Fibroblast of skin of scalp (primary cell): ENCODE measurements at places on chromosomes 11 and 22.

DNA sequence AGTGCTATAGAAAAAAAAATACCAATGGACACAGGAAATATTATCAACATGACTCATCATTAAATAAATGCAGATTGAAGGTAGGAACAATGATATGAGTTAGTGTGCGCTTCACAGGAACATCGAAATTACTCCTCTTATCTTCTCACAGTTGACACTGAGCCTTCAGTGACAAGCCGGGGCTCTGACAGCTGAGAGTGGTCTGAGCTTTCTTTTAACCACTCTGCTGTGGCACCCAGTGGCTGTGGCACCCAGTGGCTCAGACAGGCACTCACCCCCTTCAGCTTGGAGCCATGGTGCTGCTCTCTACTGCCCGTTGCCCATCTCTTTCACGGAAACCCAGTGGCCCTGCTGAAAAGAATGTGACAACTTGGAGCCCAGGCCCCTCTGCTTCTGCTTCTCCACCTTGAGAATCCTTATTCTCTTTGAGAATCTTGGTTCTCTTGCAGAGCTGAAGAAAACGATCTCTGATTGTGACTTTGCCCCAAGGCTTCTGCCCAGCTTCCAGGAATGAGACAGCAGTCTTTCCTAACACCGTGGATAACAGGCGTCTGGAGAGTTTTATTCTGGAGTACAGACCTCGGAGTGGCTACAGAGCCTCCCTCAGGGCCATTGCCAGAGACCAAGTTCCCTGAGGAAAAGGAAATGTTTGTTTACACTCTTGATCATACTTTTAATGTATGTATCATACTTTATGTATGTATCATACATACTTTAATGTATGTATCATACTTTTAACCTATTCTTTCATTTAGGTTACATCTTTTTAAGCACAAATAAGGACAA, 37.1 kb upstream of the OR8B8 start:
- DNase-seq = peak; percentile 86

DNA sequence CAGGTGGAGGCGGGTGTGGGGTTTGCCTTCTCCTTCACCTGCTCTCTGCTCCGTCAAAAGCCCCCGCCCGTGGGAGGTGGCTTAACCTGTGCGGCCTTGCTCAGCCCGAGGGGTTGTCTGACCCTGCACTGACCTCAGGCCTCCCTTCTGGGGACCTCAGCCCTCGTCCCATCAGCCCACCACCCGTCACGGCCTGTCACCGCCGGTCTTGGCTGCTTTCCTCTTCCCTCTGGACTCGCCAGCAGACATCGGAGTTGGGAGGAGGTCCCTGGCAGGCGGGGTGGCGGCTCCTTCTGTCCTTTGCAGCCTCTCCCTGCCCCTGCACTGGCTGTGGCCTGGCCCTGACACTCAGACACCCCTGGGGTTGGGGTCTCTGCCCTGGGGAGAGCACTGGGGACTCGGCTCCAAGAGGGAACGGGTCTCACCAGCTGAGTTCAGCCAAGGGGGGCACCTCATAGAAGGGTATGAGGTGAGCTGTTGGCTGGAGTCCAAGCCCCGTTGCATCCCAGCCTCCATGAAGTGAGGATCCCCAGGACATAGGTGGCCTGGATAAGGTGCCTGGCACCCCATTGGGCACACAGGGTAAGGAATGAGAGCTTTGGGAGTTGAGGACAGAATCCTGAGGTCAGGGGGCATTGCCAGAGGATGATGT, 999.6 kb downstream of the BRD1 start:
- no peak for DNase-seq

DNA sequence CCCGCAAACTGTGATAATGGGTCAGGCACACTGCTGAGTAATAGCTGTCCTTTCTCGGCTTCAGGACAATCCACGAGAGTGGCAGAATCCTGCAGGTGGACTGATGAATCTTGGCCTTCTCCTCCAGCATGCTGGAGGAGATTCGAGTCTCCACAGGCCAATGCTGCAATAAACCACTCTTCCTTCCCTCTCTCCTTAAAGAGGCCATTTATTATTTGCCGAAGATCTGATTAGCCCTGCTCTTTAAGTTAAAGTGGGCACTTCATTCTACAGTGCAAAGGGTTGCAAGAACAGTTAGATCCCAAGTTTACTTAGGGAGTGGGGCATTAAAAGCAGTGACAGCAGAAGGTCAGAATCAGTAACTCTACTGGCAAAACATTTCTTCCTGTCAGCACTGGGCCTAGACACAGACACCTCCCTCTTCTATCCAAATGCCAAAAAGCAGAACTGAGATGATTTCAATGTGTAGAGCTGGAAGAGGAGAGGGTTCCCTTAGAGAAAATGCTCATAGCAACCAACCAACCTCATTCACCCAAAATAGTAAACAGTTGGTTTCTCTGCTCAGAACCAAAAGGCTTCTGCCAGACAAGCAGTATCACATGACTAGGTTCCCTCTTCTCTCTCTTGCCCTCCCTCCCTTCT, 121.7 kb downstream of the SGSM3 start:
- DNase-seq = no peak

DNA sequence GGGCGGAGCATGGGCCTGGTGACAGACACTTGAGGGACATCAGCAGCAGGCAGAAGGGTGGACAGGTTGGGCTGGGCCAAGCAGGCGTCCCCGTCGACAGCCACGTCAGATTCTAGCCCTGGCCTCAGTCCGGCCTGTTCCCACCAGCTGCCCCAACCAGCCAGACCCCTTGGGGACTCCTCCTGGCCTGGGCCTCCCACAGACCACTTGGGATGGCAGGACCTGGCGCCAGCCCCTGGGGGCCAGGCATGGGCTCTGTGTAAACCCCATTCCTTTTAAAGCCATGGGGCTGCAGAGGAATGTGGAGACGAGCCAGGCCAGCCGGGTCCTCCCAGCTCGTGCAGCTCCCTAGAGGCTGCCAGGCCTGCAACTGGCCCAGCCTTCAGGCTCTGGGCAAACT, 4.7 kb upstream of the SUSD2 start:
- DNase-seq = peak; percentile 36

- peak; percentile 38 for DNase-seq
These were observed 91.2 kb upstream of the CSNK2A3 start for GRCh38 chr11:11444027-11444803.

DNA sequence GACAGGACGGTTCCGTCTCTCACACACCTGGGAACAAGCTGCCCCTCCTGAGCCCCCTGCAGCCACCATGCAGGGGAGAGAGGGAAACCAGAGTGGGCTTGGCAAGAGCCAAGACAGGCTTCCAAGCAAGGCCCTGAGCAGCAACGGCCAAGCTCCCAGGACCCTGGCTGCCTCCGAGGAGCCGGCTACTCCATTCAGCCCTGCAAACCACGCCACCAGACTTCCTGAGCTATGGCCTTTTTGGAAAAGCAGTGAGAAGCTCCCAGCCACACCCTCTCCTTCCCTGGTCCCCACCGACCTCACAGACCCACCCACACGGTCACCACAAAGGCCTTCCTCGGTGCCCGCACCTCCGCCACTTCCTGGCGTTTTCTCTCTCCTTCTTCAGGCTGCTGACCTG, 479.0 kb downstream of the BRD1 start:
- no peak for DNase-seq

GRCh38 chr11:115720602-115721245, 216.5 kb upstream of the CADM1 start:
- DNase-seq = no peak

- DNase-seq = no peak
These were observed 61.9 kb downstream of the CECR2 start for GRCh38 chr22:17431179-17431578.

GRCh38 chr11:116409238-116409637, 363.5 kb downstream of the BUD13 start:
- no peak for DNase-seq
